ENCODE measurements at places on chromosomes 5 and 9.
A peak's percentile ranks its signal among the peaks of the same experiment; 100 is the strongest.

- no peak for DNase-seq
These were observed 14.7 kb downstream of the ITGA1 start for GRCh38 chr5:52802272-52802973.

DNA sequence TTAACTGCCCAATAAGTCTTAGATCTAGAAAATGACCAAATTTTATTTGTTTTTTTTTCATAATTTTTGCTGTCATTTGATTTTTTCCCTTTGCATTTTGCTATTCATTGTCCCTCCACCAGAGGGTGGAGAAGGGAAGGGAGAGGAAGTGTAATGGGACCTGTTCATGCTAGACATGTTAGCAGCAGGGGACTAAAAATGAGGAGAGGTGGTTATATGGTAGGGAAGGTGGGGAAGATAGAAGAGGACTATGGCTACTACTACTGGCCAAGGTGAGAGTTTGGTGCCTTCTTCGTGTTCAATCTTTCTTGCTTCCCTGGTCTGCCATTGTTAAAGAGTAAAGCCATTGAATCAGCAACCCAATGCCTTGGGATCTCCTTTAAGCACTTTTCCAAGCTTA, 6.4 kb downstream of the GRIA1 start:
- DNase-seq, result no peak

DNA sequence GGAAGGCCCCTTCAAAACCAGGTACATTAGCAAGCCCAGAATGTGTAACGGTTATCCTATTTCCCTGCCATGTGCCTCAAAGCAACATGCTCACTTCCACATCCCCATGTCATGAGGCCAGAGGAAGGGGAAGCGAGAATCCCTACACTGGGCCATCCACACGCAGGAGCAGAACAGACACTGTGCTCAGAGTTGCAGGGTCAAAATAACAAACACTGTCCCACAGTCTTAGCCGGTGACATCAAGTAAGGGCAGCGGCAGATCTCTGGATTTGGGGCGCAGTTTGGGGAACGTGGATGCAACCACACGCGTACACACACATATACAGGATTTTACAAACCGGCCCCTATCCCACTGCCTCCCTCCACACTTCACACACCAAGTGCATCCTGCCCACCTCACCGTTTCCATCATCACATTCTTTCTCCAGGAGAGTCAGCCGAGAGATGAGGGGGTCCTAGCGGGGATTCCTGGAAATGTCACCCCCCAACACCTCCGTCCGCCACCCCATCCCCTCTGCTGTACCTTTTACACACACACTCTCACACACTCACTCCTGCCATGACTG, 776 bp downstream of the APBA1 start:
- DNase-seq, result no peak

DNA sequence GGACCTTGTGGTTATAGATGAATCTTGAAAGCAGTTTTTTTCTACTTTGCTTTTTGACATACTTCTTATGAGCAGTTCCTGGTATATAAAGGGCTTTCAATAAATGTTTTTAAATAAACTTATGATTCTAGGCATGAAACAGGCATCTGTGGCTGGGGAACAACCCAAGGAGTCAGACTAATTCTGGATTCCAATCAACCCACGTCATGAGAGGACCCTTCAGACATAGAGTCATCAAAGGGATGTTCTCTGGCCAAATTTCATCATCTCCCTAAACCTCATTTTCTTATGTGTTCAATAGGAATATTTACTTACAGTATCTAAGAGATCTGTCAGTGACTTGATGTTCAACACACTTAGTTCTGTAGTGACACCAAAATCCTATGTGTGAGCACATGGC, 243.8 kb upstream of the ZNF462 start:
- DNase-seq, result no peak

DNA sequence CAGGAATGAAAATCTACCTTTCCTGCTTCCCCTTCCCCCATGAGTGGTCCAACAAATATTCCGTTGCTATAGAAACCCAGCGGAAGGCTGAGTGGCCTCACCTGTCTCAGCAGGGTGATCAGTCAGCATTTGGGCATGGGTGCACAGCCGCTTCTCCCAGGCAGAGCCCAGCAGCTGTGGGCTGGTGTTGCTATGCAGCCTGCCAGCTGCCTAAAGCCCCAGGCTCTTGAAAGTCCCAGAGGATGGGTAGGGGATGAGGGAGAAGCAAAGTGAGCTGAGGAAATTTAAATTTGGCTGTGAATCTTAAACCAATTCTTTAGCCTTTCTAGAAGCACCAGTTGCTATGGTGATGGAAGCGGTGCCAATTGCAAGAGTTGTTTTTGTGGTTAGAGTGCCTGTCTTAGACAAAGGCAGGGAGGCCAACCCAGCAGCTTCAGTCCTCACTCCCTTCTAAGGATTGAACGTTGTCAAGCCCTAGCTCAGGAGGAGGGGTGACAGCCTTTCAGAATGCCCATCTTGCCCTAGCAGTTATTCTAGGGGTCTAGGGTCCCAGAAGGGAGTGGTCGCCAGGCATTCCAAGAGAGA, 151.5 kb upstream of the PITX1 start:
- no peak for DNase-seq

DNA sequence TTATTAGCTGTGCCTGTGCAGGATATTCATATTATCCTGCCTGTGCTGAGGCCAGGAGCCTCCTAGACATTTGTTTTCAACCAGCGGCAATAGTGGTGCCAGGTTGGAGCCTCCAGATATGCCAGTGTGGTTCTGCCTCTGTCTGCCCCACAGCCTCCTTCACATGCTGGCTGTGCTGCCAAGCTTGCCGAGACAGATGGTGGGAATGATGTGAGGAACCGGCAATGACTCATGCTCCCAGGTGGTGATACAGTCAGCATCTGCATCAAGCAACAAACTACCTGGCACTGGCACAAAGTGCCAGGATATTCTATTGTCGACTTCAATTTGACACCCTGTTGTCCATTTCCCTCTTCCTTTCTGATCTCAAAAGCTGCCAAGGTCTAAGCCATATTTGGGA, 285.7 kb downstream of the CHSY3 start:
- DNase-seq, result no peak

DNA sequence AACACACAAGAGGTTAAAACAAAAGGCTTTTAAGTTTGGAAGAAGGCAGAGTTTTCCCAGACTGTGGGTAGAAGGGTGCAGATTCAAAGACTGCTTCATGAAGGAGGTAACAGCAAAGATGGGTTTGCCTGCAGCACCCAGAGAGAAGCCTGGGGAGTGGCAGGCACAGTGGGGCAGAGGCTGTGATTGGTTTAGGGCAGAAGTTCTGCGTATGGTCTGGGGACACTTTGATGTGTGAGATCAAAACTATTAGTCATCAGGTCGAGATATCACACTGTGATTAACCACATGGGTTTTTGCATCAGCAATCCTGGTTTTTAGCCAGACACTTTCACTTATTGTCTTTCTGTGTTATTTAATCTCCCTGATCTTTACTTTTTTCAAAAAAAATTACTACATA, 188.8 kb upstream of the GLRA1 start:
- peak; percentile 73 for DNase-seq

- DNase-seq, result no peak
These were observed 747.8 kb downstream of the CDH18 start for GRCh38 chr5:19240170-19240569.

DNA sequence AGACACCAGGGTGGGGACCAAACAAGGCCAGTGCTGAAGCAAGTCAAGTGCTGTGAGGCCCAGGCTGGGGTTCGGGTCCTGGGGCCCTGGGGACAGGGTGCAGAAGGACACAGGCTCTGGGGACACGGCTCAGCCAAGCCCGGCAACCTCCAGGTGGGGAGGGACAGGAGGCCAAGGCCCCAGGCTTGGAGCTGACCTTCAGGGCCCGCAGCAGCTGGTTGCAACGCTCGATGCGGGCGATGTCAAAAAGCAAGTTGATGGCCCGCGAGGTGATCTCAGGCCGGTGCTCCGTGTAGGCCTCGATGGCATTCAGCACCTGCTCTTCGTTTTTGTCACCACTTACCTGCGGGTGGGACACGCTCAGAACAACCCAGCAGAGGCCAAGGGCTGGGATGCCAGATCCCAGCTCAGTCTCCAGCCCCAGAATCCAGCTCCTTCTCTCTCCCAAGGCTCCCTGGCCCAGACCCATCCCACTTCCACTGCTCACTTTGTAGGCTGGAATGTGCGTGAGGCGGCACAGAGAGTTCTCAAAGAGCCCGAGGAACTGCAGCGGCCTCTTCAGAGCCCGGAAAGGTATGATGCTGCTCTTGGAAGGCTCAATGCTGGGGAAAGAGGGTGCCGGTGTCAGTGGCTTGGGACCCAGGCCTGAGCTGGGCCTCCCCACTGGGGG, 20.7 kb downstream of the ZER1 start:
- DNase-seq, result no peak

DNA sequence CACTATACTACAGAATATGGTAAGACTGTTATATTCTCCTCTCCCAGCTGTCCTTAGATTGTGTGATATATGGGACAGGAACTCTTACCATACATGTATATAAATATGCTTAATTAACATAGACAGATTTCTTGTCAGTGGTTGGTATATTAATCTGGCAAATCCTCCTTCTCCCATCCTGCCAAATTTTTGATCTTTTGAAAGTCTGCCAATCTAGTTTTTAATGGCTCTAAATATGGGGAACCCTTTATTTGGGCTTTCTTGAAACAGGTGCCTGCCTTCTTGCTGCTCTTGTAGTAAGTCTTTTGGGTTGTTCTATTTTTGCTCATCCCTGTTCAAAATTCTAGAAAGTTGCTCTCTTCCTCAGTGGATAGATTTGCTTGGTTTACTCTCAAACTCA, 63.5 kb downstream of the SPATA31D1 start:
- DNase-seq, result no peak

DNA sequence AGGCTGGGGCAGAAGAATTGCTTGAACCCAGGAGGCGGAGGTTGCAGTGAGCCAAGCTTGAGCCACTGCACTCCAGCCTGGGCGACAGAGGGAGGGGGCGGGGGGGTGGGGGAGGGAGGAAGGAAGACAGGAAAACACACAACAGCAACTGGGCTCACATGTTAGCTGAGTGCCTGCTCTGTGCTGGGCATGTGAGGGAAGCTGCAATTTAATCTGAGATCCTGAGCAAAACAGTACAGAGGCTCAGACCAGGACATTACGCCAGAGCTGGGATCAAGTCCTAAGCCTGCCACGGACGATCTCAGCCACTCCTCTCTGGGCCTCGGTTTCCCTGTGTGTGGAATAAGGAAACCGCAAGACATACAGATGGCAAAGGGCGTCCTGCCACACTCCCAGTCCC, 119.1 kb downstream of the VAV2 start:
- no peak for DNase-seq

DNA sequence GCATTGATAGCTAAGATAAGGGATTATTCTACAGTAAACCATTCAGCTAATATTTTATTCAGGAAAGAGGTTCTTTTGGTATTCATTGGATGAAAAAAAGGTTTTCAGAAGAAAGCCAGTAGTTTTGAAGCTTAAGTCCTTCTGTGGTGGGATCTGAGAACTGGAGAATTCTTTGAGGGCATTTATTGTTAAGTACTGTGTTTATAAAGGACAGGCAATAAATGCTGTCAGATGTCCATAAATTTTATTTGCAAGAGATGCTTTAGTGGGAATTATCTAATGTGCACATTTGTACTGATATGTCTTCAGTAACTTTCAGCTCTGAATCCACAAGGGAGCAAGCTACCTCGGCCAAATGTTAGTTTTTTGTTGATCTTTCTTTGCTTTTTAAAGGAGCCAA, 321.3 kb downstream of the MARCHF11 start:
- no peak for DNase-seq

GRCh38 chr5:31815376-31815775, 176.4 kb downstream of the PDZD2 start:
- no peak for DNase-seq

- DNase-seq, result no peak
These were observed 35.4 kb upstream of the ERCC6L2 start for GRCh38 chr9:95840074-95840473.

DNA sequence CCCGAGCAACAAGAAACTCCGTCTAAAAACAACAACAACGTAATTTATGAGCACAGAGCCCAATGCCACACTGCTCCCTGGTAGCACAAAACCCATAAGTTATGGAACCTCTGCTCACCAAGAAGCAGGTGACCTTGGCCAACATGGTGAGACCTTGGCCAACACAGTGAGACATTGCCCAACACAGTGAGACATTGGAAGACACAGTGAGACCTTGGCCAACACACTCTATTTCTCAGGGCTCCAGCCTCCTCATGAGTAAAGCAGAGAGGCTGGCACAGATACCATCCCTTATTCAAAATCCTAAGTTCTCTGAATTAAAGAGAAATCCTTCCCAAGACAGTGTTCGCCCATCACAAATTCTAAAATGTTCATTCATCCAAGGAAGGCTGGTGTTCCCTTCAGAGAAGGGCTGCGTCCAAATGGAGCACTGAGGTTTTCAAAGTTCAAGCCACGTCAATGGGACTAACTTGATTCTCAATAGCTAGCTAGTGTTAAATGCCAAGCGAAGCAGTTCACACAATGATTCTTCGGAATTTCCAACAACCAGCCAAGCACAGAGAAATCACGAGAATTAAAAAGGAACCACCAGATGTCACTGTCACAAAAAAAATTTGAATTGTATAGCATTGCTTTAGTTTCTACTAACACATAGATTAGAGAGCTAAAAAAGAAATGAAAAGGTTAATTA, 29.5 kb downstream of the TTC39B start:
- DNase-seq, result no peak

DNA sequence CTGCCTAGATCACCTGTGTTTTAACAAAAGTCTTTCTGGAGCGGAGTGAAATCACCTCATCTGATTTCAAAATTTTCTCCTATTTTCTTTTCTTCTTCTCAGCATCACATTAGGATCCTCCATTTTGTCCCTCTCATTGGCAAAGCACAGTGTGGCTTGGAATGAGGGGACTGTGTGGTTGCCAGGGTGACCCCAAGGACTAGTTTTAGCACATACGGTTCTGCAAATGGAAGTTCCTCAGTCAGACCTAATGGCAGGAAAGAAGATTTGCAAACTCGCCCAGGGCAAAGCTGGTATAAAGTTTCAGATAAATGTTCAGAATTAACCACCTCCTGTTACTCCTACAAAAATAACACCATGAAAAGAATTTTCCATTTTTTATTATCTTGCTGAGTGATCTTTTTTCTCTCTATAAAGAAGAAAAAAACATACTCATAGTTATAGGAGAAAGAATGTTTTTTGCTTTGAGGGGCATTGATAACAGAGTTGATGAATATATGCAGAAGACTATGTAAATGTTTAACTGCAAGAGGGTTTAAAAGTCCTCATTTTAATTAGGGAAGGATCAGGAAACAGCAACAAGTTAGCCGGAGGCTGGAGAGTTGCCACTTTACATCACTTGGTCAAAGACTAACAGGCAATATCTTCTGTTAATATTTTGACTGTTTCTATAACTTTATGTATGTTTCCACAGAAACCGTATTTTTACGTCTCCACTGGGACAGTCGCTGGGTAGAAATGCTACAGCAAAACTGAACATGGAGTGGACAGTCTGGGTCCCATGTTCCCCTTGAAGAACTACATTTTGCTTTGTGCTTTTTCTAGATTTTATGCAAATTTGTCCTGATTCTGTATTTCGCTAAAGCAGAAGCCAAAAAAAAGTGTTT, 257.8 kb downstream of the NR2F1-AS1 start:
- no peak for DNase-seq

- no peak for DNase-seq
These were observed 81.6 kb downstream of the TLE1 start for GRCh38 chr9:81607593-81608288.

Data from activated CD8-positive, alpha-beta T cell treated with anti-CD3 and anti-CD28 coated beads for 36 hours (primary cell).